ENCODE measurements at places on chromosomes 1 and 21.

GRCh38 chr21:40452548-40452947 lies 394.4 kb downstream of the DSCAM start:
- DNase-seq: no peak

DNA sequence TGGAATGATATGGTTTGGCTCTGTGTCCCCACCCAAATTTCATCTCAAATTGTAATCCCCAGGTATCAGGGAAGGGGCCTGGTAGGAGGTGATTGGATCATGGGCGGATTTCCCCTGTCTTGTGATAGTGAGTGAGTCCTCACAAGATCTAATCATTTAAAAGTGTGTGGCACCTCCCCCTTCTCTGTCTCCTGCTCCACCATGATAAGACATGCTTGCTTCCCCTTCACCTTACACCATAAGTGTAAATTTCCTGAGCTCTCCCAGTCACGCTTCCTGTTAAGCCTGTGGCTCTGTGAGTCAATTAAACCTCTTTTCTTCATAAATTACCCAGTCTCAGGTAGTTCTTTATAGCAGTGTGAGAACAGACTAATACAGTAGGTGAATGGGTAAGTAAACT lies 109.3 kb downstream of the DMRTB1 start:
- DNase-seq: no peak

- DNase-seq: no peak
Measured at GRCh38 chr1:144101397-144102045, 129.7 kb upstream of the FAM72C start.

GRCh38 chr1:83619170-83619896 lies 379.6 kb downstream of the TTLL7 start:
- no peak for DNase-seq

DNA sequence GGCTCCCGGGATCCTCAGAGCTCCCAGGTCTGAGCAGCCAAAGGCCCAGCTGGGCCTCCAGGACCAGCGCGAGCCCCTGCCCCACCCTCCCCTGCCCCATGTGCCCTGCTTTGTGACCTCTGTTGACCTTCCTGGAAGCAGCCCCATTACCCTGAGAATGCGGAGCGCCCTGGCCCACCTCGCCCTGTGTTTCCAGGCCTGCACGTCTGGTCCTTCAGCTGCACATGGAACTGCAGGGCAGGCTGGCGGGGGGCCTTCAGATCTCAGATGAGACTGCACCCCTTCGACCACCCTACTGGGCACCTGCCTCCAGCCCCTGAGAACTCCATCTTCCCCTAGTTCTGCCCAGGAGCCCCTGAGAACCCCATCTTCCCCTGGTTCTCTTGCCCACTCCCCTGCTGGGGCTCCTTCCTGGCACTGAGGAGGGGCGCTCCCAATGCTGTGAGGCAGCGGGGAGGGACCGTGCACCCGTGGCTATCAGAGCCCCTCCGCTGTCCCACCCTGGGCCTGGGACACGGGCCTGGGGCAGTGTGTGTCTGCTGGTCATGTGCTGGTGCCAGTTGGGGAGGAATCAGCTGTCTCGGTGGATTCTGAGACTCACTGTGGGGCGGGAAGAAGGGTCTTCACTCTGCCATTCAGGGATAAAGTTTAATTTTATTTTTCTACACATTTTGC lies 25.1 kb downstream of the TMEM201 start:
- DNase-seq: no peak

DNA sequence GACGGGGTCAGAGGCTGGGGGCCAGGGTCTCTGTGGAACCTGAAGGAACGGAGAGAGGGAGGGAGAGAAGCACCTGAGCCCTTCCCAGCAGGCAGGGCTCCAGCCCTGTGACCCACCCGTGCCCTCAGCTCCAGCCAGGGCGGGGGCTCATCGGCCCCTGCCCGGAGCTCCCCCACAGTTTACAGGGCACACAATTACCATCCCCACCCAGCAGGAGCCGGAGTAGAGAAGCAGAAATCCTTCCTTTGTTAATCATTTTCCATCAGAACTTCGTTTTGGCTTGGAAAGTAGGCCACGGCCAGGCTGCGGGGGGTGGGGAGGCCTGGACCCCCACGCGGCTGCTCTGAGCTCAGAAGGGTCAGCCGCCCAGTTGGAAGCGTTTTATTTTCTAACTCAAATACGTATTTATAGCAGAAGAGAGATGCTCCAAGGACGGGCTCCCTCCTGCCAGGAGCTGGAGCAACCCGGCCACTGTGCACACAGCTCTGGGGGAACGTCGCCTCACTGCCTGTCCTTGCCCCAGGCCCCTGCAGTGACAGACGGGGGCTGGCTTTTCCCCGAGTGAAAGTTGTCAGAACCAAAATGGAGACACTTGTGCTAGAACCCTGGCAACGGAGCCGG lies 42.7 kb upstream of the ADARB1 start:
- no peak for DNase-seq

- no peak for DNase-seq
Measured at GRCh38 chr1:64065571-64065970, 137.9 kb upstream of the UBE2U start.

- no peak for DNase-seq
Measured at GRCh38 chr1:183821889-183822611, 17.1 kb downstream of the RGL1 start.

- no peak for DNase-seq
Measured at GRCh38 chr1:20497506-20497905, 10.4 kb downstream of the MUL1 start.

- no peak for DNase-seq
Measured at GRCh38 chr1:238143038-238143437, 252.3 kb upstream of the ZP4 start.

- no peak for DNase-seq
Measured at GRCh38 chr1:220784751-220785150, 2.0 kb upstream of the MTARC1 start.

DNA sequence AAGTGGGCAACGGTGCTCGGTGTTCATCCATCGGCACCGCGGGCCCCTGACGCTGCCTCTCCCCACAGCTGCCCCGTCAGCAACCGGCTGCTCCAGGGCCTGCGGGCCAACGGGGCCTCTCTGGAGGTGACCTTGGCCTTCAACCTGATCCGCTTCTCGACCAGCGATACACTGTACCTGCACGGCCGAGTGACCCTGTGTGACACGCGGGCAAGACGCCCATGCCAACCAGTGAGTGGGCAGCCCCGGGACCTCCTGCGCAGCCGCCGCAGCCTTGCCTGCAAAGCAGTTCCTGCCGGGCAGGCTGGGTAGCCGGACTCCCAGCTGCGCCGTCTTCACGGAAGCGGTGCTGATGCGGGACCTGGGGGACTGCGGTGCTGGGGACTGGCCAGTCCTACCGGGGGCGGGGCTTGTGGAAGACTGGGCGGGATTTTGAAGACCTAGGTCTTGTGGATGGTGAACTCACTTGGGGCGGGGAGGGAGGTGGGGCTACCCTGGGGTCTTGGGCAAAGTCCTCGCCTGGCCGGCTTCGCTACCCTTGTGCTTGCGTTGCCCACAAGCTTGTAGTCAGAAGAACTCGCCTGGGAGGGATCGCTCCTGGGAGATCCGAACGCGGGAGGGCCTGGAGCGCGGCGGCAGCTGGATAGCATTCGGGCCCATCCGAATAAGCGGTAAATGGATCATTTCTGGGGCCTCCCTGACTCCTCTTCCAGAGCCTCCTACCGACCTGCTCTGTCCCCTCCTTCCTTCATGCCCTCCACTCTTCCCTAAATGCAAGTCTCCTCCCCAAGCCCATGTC lies 8.8 kb upstream of the CEP85 start:
- no peak for DNase-seq

- no peak for DNase-seq
Measured at GRCh38 chr1:101995984-101996745, 561 bp downstream of the OLFM3 start.

- no peak for DNase-seq
Measured at GRCh38 chr1:167432780-167433179, 85.5 kb downstream of the CD247 start.

GRCh38 chr1:5967351-5968160 lies 24.7 kb downstream of the NPHP4 start:
- no peak for DNase-seq

DNA sequence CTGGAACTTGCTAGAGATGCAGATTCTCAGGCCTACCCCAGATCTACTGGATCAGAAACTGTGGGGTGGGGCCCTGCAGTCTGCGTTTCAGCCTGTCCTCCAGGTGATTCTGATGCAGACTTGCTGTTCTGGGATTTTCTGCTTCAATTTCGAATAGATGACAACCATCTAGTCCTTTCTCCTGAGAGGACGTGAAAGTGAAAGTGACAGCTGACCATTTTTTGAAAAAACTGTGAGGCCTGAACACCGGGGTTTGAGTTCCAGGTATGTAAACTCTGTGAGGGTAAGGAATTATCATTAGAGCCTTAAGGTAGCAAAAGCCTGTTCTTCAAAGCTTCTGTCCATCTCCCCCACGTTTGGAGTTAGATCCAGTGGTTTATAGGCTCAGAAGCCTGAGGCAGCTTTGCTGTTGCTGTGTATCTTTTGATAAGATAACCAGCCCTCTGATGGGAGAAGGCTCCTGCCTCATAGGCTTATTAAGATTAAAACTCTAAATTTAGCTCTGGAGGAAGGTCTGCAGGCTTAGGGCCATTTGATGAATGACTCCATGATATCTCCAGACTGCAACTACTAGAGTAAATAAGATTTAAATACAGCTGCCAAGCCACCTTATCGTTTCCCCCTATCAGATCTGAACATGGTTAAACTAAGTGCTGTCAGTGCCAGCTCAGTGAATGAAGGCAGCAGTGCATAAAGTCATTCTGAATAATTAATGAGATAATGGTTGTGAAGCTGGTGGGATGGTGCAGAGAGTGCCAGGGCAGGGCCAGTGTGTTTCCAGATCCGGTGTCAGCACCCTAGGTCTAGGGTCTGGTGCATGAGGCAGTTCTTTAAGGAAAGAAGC lies 335.2 kb downstream of the HHAT start:
- no peak for DNase-seq

DNA sequence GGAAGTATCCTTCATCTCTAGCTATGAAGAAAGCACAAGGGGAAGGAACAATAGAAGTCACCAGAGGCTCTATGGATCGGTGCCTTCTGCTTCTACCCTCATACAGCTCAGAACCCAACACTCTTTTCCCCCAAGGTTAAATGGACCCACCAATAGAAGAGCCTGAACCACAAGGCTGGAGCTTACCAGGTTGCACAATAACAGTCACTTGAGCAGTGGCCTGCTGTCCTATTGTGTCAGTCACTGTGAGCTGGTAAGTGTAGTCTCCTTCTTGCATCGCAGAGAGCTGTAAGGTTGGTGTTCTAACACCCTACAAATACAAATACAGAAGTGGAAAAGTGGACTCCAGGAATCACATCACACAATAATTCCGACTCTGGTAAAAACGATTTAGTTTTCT lies 103.0 kb downstream of the KIAA0319L start:
- DNase-seq: no peak

- DNase-seq: no peak
Measured at GRCh38 chr1:230163719-230164118, 96.7 kb downstream of the GALNT2 start.

GRCh38 chr1:16631248-16632043 lies 18.1 kb upstream of the NBPF1 start:
- no peak for DNase-seq

- DNase-seq: no peak
Measured at GRCh38 chr21:44684483-44684882, 2.5 kb upstream of the KRTAP12-1 start.

- no peak for DNase-seq
Measured at GRCh38 chr1:201212461-201213055, 21.9 kb downstream of the IGFN1 start.

- DNase-seq: no peak
Measured at GRCh38 chr21:15566703-15567102, 163.1 kb upstream of the USP25 start.

DNA sequence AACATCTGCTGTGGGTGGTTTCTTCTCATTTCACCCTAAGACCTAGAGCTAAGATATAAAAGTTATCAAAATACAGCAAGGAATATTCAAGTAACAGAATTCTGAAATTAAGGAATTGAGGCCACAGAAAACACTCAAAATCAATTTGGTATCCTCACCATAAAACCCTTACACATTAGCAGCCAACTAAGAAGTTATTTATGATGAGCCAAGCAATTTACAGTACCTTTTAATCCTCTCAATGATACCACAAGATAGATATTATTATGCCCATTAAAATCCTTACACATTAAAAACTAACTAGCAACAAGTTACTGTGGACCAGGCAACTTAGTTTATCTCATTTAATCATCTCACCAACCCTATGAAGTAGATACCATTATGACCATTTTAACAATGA lies 81.6 kb downstream of the FAF1 start:
- DNase-seq: no peak

GRCh38 chr1:115980156-115980555 lies 3.8 kb downstream of the SLC22A15 start:
- DNase-seq: no peak

GRCh38 chr1:197367627-197368026 lies 99.6 kb downstream of the CRB1 start:
- no peak for DNase-seq

DNA sequence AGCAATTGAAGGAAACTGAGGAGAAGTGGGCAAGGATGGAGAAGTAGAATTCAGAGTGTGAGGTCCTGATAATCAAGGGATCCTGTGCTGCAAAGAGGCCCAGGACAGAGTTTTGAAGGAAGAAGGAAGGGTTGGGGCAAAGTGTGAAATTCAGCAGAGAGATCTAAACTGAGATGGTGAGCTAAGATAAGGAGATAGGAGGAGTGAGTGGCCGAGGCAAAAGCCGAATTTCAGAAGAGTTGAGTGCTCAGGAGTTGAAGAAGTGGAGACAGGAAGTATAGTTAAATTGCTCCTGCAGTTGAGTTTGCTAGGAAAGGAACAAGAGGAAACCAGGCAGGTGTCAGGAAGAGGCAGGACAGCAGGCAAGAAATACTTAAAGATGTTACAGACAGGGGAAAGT lies 16.4 kb upstream of the MAPKAPK2 start:
- DNase-seq: no peak

- no peak for DNase-seq
Measured at GRCh38 chr1:224488806-224489499, 54.4 kb upstream of the WDR26 start.

DNA sequence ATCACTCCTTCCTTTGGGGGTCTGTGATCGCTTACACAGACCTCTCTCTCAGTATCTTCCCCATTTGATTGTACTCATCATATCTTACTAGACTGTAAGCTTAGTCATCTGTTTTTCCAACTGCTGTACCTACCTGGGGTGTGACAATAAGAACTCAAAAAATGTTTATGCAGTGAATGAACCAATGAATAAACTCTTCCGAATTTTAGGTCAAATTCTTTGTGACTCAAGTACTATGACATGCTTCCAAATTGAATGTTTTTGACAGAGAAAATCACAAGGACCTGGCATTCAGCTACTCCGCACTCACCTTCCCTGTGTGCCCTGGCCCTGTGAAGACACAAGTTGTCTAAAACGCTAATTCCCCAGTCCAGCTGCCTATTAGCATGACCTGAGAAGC lies 42.1 kb downstream of the TMCO4 start:
- no peak for DNase-seq

DNA sequence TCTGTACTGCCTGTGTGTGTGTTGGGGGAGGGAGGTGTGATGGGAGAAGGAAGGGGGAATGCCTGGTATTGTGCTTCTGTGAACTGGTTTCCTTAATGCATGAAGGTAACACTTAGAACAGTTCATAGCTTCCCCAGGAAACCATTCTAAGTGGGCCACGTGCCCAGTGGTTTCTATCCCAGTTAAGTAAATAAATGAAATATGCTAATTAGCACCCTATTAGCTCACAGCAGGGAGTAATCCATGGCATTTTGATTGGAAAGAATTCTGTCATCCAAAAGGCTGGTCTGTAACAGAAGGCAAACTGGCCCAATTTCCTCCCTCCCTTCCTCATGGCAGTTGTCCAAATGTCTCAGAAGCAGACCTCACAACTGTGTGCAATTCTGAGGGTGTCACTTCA lies 199.3 kb downstream of the TTLL7 start:
- no peak for DNase-seq

GRCh38 chr1:152972196-152972886 lies 1.9 kb downstream of the SPRR4 start:
- no peak for DNase-seq

Data from stimulated activated CD4-positive, alpha-beta T cell treated with anti-CD3 and anti-CD28 coated beads, TNF-alpha, amount 100 ng/mL, for 1 hour (primary cell).